ENCODE measurements at places on chromosomes 1 and 21.

DNA sequence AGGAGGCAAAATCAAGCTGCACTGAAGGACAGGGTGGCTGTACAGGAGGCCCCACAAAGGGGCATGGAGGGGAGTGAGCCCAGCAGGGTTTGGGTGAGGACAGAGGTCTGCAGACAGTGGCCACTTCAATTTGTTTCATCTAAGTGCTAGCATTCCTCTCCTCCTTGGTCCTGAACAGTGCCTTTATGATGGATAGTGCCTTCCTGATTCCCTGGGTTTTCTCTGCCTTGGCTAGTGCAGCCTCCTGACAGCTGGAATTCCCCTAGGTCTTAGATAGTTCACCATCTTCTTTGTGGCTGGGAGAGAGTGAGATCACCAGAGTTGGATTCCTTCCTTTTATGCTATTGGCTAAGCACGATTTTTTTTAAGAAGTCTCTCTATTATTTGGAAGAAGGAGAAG, 3.8 kb upstream of the HPCAL4 start:
- no peak for DNase-seq

- no peak for DNase-seq
Measured at GRCh38 chr1:244371242-244372141, 80.2 kb downstream of the ADSS2 start.

- DNase-seq: no peak
Measured at GRCh38 chr1:232131715-232132391, 498.1 kb downstream of the SIPA1L2 start.

- no peak for DNase-seq
Measured at GRCh38 chr1:38727684-38728584, 131.6 kb downstream of the RRAGC start.

DNA sequence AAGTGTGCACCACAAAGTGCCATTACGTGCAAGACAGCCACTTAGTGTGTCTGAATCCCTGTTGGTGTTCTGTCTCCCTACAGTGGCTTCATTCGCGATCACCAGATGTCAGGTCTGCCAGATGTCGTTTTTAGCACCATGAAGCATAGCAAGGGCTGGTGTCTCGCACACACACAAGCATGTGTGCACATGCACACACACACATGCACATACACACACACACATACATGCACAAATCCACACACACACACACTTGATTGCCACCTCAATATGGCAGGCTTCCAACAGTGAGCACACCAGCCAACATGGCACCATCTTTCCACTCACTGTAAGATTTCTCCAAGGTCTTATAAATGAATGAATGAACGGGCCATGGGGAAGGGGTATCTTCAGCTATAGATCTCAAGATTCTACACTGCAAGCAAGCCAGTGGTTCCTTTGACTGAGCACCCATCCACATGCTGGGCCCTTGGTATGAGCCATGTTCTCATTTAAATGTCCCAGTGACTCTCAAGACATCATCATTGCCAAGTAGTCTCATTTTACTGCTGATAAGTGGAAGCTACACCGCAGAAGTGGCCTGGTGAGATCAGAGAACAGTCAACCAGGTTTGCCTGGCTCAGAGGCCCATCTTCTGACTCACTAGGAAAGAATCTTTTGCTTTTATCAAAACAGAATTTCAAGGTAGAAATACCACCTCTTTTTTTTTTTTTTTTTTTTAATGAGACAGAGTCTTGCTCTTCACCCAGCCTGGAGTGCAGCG, 84.9 kb downstream of the SIM2 start:
- no peak for DNase-seq

DNA sequence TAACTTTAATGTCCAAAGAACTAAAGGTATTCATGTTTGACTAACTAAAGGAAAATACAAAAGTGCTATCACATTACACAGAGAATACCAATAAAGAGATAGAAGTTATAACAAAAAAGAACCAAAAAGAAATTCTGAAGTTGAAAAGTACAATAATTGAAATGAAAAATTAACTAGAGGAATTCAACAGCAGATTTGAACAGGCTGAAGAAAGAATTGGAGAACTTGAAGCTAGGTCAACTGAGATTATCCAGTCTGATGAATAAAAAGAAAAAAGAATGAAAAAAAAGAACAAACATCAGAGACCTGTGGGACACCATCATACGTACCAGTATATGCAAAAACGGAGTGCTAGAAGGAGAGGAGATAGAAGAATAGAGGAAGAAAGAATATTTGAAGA, 78.5 kb downstream of the NUP210L start:
- no peak for DNase-seq

- no peak for DNase-seq
Measured at GRCh38 chr1:7543718-7544090, 227.4 kb upstream of the VAMP3 start.

DNA sequence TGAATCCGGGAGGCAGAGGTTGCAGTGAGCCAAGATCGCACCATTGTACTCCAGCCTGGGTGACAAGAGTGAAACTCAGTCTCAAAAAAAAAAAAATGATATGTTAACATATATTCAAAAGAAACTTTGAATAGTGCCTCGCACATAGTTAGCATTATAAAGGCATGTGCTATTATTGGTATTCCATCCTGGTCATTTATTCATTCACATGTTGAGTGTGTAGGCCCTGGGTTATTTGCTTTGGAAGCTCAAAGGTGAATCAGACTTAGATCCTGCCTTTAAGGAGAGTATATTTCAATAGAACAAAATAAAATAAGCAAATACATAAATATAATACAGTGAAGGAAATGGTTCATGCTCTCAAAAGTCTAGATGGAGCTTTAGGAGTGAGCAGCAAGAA, 13.4 kb downstream of the SLC22A15 start:
- DNase-seq: no peak

- DNase-seq: no peak
Measured at GRCh38 chr1:232915212-232915611, 35.2 kb upstream of the NTPCR start.

GRCh38 chr1:156480411-156481192, 20.0 kb downstream of the MEF2D start:
- DNase-seq: peak; percentile 85

GRCh38 chr1:225409051-225409450, 18.8 kb downstream of the LBR start:
- DNase-seq: no peak

DNA sequence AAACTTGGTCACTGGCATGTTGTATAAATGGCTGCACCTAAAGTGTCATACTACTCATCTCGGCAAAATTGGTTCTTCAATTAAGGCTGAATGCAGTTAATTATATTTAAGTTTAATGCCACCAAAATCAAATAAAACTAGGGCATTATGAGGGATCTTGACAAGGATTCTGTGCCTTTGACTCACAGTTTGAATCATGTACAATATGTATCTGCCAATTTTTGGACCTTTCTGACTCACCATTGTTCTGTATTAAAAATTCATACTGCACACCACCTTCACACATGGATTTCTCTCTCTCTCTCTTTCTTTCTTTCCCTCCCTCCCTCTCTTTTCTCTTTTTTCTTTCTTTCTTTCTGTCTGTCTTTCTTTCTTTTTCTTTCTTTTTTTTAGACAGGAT, 14.1 kb upstream of the STXBP3 start:
- no peak for DNase-seq

DNA sequence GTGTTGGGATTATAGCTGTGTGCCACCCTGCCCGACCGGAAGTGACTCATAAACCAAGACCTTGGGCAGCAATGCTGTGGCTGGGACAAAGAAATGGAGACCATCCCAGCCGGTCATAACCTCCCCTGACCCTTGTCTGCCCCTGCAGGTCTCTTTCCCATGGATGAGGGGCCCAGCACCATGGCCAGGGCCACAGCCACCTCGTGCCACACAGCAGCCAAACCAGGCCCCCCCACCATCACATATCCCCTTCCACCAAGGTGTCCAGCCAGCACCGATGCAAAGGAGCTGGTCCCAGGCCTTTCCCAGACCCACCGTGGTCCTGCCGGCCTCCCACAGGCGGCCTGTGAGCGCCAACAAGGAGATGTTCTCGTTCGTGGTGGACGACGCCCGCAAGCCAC, 42.2 kb downstream of the FHAD1 start:
- DNase-seq: no peak

GRCh38 chr1:46528297-46528955, 23.0 kb downstream of the KNCN start:
- DNase-seq: no peak

DNA sequence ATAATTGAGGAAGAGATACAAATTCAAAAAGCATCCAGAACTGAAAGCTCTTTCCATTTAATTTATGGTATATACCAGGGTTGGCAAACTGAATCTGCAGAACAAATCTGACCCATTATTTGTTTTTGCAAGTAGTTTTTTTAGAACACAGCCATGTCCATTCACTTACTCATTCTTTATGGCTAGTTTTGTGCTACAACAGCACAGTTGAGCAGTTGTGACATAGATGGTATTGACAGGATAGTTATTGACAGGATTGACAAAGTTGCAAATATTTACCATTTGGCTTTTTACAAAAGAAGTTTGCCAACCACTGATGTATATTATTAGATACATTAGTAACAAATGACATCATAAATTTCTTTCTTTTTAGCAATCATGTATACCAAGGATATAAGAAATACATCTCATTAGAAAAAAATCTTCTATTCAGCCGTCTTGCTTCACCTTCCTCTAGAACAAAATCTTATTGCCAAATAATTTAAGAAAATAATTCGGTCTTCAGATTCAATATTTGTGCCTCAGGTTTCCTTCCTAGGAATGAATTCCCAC, 9.4 kb downstream of the ADAMTS1 start:
- no peak for DNase-seq

DNA sequence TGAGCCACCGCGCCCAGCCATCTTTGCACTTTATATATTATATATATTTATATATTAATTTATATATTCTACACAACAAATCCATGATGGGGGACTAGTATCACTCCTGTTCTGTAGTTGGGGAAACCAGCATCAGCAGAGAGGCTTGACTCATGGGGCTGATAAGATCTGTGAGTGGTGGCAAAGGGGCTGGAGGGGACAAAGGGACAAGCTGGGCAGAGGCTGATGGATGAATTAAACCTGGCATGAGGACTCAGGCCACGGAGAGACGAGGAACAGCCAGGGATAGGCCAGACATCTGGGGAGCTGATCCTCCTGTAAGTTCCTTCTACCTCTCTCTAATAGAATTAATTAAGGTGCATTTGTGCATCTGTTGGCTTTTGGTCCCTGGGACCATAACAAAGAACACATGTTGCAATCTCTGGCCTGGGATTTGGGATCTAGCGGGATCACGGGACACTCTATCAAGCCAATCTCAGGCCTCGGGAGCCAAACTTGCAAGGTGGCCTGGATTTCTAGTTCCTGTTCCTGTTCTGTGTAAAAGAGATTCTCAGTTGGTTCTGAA, 7.6 kb downstream of the CNR2 start:
- DNase-seq: no peak

- DNase-seq: no peak
Measured at GRCh38 chr1:36401602-36402503, 4.1 kb upstream of the LSM10 start.

DNA sequence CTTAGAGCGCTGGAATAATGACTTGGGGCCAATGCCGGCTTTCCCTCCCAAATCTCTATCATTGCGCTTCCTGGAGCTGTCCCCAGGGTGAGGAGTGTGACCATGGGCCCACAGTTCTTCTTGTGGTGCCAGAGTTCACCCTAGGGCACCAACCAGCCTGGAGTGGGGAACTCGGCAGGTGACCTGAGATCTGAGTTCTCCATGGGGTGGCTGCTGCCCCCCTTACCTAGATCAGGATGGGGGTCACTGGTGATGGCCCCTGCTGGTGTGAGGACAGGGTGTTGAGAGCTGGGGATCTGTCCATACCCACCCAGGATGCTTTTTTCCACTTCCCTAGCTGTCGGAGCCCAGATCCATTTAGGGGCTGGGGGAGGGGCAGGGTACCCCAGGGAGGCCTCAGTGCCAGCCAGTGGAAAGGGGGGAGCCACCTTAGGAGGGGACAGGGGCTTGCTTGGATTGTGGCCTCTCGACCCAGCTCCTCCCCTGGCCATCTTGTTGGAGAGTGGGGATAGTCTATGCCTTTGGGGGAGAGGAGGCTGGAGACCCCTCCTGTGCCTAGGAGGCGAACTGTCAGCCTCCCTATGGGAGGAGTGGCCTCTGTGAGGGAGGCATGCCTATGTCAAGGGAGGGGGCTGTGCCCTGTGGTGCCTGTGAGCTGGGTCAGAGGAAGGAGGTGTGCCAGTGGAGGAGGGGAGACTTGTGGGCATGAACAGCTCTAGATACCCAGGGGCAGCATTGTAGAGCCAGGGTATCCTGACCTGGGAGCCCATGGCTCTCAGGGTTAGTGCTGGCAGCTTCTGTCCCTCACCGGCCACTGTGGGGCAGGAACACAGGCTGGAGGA, 1.7 kb downstream of the FOXO6 start:
- no peak for DNase-seq

GRCh38 chr1:47384083-47384482, 32.0 kb upstream of the FOXE3 start:
- DNase-seq: no peak

DNA sequence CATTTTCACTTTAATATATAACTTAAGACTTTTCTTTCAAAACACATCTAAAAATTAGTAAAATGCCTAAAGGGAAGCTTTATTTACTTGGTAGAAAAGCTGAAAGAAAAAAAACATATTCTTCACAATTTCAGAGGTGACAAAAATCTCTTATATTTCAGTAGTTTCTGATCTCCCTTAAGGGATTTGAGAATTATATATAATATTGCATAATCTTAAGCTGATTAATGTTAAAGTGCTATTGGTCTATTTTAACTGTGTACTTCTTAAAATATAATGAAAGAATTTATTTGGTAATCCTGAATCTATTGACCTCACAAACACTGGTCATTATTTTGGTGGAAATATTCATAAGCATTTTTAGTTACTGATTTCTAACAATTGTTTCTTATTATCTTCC, 1.2 kb upstream of the VPS45 start:
- no peak for DNase-seq

DNA sequence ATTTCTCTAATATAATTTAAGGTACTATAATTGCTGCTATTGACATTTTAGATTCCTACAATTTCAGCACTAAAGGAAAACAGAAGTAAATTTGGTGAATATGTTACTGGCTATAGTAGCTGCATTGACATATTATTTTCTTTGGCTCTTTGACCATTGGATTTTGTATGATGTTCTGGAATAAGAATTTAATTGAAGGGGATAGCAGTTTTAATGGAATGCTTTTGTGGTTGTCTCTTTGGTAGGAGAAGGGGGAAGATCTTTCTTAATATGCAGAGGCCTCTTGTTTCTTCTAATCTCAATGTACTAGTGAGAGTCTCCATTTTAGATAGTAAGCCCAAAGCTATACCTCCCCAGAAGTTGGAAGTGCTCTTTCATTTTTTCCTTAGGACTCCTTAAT, 6.9 kb downstream of the DTL start:
- DNase-seq: no peak

DNA sequence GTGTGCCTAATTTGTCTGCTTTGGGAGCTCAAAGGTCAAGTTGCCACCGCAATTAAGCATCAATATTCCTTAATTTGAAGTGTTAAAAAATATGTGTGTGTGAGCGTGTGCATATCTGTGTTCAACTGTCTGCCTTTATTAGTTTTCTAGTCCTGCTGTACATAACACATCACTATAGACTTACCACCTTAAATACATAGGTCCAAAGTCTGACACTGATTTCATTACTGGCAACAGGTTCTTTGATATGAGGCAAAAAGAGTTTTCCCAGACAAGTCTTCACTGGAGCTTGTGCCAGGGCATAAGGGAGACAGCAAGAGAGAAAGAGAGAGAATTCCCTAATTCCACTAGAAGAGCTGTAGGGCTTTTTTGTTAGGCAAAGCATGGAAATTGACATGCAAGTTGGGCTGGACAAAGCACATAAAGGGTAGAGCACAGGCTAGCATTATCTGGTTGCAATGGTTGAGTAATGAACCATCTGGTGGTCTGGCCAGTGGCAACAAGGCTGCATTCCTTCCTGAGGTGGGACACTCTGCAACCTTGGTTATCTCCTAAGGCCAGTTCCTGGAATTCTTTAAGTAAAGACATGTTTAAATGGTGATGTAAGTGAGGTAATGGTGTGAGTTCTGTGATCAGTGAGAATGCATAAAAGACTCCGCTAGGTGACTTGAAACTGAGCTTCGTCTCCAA, 457.2 kb upstream of the ADAMTS5 start:
- DNase-seq: no peak
